ENCODE measurements at places on chromosomes 2 and 18.

- H3K4me1 ChIP-seq: peaks cover 22% of the 10 kb centered on the region
- no peaks in the 10 kb centered on the region for H3K36me3 ChIP-seq
Observed at GRCh38 chr2:181848261-181848886, 43.2 kb upstream of the ITPRID2 start.

GRCh38 chr2:163347982-163348856 is 387.6 kb downstream of the FIGN start:
- peak; percentile 90 for DNase-seq
- no peaks in the 10 kb centered on the region for H3K36me3 ChIP-seq
- H3K4me3 ChIP-seq: no peak overlapping the region
- peak overlapping the region; percentile 97 for H3K27ac ChIP-seq
- no peaks in the 10 kb centered on the region for H3K27me3 ChIP-seq

GRCh38 chr2:227613272-227613660 is 1.4 kb downstream of the SCYGR3 start:
- no peaks in the 10 kb centered on the region for H3K27me3 ChIP-seq
- no peak for DNase-seq
- no peaks in the 10 kb centered on the region for H3K4me1 ChIP-seq
- H3K4me3 ChIP-seq: no peak overlapping the region
- no peak overlapping the region for H3K27ac ChIP-seq

- no peaks in the 10 kb centered on the region for H3K36me3 ChIP-seq
- no peak overlapping the region for H3K27ac ChIP-seq
- no peaks in the 10 kb centered on the region for H3K27me3 ChIP-seq
- no peak for DNase-seq
Observed at GRCh38 chr2:234816056-234816455, 135.8 kb upstream of the SH3BP4 start.

GRCh38 chr2:194004590-194005206 is 1652.3 kb upstream of the SLC39A10 start:
- H3K4me3 ChIP-seq: no peak overlapping the region
- no peaks in the 10 kb centered on the region for H3K36me3 ChIP-seq
- no peaks in the 10 kb centered on the region for H3K27me3 ChIP-seq

- H3K36me3 ChIP-seq: no peaks in the 10 kb centered on the region
- DNase-seq: peak; percentile 42
- H3K4me1 ChIP-seq: no peaks in the 10 kb centered on the region
- no peak overlapping the region for H3K27ac ChIP-seq
- H3K4me3 ChIP-seq: peak overlapping the region; percentile 64
Observed at GRCh38 chr2:20225294-20226151, 593 bp upstream of the SDC1 start.

DNA sequence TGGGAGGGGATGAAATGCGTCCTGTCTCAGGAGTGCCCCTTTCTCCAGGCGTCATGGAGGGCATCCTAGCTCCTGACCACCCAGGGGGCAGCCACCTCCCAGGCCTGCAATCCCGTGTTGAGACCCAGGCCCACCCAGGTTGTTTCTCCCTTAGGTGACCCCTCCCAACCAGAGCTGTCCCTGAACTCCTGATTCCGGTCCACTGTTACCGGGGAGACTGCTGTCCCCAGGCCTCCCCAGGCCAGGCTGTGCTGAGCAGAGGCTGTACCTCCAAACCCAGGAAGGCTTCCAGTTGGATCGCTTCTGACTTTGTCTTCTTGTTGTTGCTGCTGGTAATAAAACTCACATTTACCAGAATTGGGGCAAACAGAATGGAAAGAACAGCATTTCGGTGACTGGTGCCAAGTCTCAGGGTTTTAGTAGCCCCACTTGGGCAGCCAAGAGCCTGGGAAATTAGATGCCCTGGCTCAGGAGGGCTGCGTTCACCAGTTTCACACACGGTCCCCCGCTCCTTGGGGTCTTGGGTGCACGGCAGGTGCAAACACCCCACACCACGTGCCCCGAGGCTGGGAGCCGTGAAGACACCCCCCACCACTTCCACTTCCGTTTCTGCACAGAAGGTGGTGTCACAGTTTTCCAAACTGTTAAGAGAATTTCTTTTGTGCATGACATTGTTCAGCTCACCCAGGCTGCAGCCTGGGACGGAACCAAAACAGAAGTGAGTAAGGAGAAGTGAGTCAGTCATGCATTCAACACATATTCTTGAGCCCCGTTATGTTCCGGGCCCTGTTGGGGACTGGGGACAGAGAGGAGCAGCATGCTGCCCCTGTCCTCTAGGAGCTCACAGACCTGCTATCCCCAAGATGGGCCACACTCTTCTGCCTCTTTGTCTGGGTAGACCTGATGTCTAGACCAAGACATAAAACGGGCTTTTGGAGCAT is 29.4 kb downstream of the ITM2C start:
- H3K4me3 ChIP-seq: no peak overlapping the region
- H3K4me1 ChIP-seq: no peaks in the 10 kb centered on the region
- no peaks in the 10 kb centered on the region for H3K27me3 ChIP-seq
- no peak overlapping the region for H3K27ac ChIP-seq

- no peaks in the 10 kb centered on the region for H3K36me3 ChIP-seq
- no peak for DNase-seq
- peaks cover 42% of the 10 kb centered on the region for H3K4me1 ChIP-seq
- H3K27me3 ChIP-seq: no peaks in the 10 kb centered on the region
- peak overlapping the region; percentile 74 for H3K27ac ChIP-seq
Observed at GRCh38 chr2:235011607-235011928, 59.8 kb downstream of the SH3BP4 start.

DNA sequence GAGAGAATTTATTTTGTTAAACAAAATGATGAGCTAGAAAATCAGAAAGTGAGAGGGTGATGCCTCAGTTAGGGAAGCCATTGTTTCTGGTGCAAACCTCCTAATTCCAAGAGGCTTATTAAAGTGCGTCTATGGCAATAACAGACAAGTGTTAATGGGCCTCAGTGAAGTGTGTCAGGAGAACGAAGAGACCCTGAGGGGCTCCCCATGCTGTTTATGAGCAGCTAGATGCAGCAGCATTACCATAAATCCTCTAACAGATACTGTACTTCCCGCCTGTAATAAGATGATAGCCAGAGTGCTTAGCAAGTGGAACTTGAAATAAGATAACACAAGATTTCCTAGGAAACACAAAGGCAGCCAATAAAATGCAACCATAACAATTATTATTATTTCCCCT is 157.4 kb downstream of the MYT1L start:
- H3K27ac ChIP-seq: no peak overlapping the region
- DNase-seq: no peak
- H3K4me3 ChIP-seq: no peak overlapping the region
- H3K4me1 ChIP-seq: no peaks in the 10 kb centered on the region
- no peaks in the 10 kb centered on the region for H3K36me3 ChIP-seq

- DNase-seq: no peak
- H3K27ac ChIP-seq: no peak overlapping the region
- no peak overlapping the region for H3K4me3 ChIP-seq
Observed at GRCh38 chr18:55647331-55647730, 59.3 kb upstream of the TCF4 start.

GRCh38 chr18:79069717-79070151 is 540 bp downstream of the ATP9B start:
- no peaks in the 10 kb centered on the region for H3K27me3 ChIP-seq
- H3K27ac ChIP-seq: peak overlapping the region; percentile 96
- H3K36me3 ChIP-seq: no peaks in the 10 kb centered on the region
- DNase-seq: no peak
- peaks cover 9% of the 10 kb centered on the region for H3K4me1 ChIP-seq

DNA sequence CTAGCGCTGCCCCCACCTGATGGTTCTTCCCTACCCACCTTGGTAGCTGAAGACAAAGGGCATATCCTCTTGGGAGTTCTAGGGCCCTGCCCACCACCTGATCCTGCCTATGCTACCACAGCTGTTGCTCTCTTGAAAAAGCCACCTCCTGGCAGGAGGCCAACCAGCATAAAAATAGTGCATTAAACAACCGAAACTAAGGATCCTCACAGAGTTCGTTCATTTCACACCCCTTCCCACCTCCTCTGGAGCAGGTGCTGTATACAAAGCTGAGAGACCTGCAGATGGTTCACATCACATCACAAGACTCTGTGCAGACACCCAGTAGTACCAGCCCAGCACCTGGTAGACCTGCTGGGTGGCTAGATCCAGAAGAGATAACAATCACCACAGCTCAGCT is 1348.0 kb upstream of the TMEFF2 start:
- no peak overlapping the region for H3K27ac ChIP-seq
- H3K27me3 ChIP-seq: no peaks in the 10 kb centered on the region
- no peaks in the 10 kb centered on the region for H3K4me1 ChIP-seq
- no peak for DNase-seq
- H3K4me3 ChIP-seq: no peak overlapping the region

GRCh38 chr18:57004366-57005121 is 142.3 kb upstream of the BOD1L2 start:
- no peak overlapping the region for H3K27ac ChIP-seq
- peaks cover 18% of the 10 kb centered on the region for H3K4me1 ChIP-seq

- H3K27ac ChIP-seq: no peak overlapping the region
- H3K4me1 ChIP-seq: peaks cover 10% of the 10 kb centered on the region
- no peaks in the 10 kb centered on the region for H3K27me3 ChIP-seq
- no peak for DNase-seq
- H3K4me3 ChIP-seq: no peak overlapping the region
Observed at GRCh38 chr2:96768083-96768561, 7.4 kb downstream of the CNNM4 start.

DNA sequence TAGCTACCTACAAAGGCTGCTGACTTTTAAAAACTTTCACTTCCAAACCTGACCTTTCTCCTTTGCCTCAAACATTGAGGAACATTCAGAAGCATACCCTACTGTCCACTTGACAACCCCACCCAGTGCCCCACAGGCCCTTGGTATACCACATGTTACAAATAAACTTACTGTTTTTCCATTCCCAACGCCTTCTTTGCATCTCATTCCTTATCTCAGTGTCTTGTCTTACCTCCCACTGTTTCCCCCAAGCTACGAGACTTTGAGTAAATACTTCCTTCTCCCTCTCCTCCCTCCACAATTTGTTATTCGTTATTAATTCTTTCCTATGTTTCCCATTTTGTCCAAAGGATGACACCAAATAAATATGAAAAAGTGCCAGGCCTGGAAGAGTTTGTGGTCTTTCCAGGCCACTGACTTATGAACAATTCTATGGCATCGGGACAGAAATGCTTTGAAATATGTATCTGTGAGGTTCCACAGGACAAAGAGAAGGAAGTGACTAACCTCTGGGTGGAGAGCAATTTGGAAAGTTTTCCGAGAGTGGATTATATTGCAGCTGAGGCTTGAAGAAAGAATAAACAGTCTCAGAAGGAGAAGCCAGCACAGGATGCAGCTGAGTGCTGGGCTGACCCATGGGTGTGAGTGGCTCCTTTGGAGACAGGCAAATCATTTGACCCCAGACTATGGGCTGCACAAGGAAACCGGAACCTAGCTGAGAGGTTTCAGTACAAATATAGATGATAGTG is 409.0 kb downstream of the LPIN1 start:
- H3K27me3 ChIP-seq: no peaks in the 10 kb centered on the region
- DNase-seq: no peak
- peaks cover 8% of the 10 kb centered on the region for H3K4me1 ChIP-seq
- no peak overlapping the region for H3K27ac ChIP-seq
- H3K4me3 ChIP-seq: no peak overlapping the region

DNA sequence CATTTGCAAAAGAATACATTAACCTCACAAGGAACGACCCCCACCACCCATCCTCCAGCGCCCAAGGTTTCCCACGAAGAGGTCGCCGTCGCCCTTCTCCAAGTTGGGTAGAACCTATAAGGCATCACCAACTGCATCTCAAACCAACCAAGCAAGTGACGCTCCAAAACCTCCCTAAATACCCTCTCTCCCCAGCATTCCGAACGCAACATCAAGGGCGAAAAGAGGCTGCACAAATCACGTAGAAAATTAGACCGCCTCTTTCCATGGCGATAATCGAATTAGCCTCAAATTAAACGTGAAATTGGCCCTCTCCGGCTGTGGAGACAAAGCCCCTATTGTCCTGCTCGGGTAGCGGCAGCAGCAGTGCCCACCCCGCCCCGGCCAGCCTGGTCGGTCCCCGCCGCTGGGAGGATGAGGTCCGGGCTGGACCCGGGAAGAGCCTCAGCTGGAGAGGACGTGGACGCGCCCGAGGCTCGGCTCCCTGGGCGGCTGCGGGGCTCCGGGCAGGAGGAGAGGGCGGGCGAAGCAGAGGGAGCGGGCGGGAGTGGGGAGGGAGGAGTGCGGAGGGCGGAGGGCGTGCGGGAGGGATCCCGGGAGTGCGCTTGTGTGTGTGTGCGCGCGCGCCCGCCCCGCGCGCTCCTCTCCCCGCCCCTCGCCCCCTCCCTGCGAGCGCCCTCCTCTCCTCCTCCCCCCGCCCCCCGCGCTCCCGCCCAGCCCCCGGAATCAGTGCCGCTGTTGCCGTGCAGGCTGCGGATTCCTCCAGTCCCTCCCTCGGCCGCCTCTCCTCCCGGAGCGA is at the start of gene SPTBN1:
TSS of gene SPTBN1 (plus strand) at position 765 of the 799 bp plus-strand sequence. CDS start 70,092 bp downstream, outside the sequence.
- peak; percentile 98 for DNase-seq
- peak within 1 kb of the TSS; percentile 98 for H3K4me3 ChIP-seq
- H3K4me1 ChIP-seq: peaks cover 24% of the 10 kb centered on the region
- H3K27me3 ChIP-seq: no peaks in the 10 kb centered on the region

DNA sequence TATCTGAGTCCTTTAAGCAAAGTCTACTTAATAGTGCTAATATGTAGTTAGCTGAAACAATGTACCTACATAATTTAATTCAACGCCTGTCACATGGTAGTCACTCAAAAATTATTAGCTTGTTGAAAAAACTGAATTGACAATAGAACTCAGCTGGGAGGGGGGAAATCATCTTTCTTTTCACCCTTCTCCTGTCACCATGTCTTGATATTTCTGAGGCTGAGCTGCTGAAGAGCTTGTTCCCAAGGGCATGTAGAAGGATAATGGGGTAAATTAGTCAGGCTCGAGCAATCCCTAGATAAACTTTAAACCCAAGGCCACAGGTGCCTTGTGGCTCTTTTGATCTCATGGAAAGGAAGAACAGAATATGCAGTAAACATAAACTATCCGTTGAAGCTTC is 339.6 kb upstream of the LRATD1 start:
- DNase-seq: no peak
- no peak overlapping the region for H3K4me3 ChIP-seq
- no peaks in the 10 kb centered on the region for H3K36me3 ChIP-seq
- no peak overlapping the region for H3K27ac ChIP-seq

DNA sequence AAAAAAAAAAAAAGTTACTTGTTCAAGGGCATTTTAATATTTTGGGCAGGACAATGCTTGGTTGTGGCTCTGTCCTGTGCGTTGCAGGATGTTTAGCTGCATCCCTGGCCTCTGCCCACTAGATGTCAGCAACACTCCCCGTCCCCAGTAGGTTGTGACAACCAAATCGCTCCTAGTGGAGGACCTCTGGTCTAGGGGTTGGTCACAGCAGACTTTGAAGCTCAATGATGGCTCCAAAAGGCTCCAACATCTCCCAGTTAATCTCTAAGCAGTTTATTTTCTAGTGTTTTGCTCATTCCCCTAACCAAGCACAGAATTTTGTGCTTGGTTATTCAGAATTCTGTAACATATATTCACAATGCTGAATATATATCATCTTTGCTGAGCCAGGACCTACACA is 67.0 kb downstream of the CHRNA1 start:
- peak; percentile 64 for DNase-seq
- no peaks in the 10 kb centered on the region for H3K4me1 ChIP-seq
- no peaks in the 10 kb centered on the region for H3K36me3 ChIP-seq
- no peaks in the 10 kb centered on the region for H3K27me3 ChIP-seq

All from cardiac muscle cell (in vitro differentiated cells and primary cell).